T-helper 17 cell (primary cell): ENCODE measurements at places on chromosomes 6 and 20.

DNA sequence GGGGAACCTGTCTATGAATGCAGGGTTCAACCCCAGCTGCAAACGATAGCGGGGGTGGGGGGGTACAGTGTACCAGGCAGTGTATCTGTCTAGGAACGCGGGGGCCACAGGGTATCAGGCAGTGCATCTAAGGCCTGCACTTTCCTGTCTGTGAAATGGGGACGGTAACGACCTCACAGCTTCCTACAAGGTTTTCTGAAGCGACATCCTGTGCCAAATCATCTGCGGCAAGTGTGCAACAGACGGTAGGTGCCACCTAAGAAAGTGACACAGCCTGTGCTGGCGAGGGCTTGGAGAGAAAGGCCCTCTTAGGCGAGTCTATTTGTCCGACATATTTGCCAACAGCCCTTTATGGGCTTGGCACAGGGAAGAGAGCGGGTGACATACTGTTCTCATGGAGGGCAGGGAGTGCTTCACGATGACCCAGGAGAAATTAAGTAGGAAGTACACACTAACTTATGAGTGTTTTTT, 3.8 kb downstream of the DIDO1 start:
- DNase-seq, result peak; percentile 37

- no peak for DNase-seq
Measured at GRCh38 chr6:7058250-7058923, 49.4 kb upstream of the RREB1 start.

GRCh38 chr20:4104045-4104444, 88.7 kb upstream of the RNF24 start:
- DNase-seq, result no peak

DNA sequence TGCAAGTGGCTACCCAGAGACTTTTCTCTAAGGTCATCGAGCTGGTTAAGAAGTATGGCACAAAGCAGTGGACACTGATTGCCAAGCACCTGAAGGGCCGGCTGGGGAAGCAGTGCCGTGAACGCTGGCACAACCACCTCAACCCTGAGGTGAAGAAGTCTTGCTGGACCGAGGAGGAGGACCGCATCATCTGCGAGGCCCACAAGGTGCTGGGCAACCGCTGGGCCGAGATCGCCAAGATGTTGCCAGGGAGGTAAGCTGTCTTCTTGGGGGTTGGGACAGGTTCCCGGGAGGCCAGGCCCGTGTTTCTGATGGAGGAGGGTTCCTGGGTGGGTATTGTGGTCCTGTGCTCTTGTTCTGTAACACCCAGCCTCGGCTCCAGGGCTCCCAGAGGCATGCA, 19.9 kb downstream of the MYBL2 start:
- DNase-seq, result no peak

- no peak for DNase-seq
Measured at GRCh38 chr6:104608101-104608500, 251.6 kb downstream of the HACE1 start.

GRCh38 chr20:21151791-21152190, 25.9 kb downstream of the KIZ start:
- DNase-seq, result no peak

GRCh38 chr20:12893019-12893418, 115.8 kb upstream of the SPTLC3 start:
- no peak for DNase-seq

GRCh38 chr20:846894-847278, 13.4 kb downstream of the FAM110A start:
- no peak for DNase-seq

DNA sequence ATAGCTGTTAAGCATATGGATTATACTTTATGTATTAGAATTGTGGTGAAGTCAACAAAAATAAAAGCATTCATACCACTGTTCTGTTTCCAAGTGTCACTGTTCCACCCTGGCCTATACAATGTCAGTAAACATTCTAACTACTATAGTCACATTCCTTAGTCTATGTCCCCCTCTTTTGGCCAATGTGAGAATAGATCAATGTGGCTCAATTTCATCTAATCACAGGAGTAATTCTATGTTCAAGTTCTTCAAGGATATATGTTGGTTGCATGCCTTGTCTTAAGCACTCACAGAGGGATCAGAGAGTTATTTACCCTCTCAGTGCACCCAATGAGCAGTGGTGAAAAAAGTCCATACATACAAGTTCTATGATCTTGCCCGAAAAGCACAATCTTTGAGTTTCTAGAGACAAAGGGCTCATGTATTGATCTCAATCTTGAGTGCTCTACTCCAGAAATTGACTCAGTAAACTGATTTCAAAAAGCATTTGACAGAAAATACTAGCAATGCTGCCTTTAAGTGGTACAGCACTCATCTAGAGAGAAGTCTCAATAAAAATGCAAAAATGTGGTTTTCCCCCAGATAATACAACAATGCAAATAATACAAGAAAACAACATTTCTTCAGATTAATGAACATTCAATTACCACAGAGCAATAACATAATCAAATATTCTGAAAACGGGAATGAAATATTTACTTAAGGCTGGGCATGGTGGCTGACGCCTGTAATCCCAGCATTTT, 16.5 kb downstream of the SMLR1 start:
- DNase-seq, result no peak
